ENCODE measurements at places on chromosomes 5 and 9. TPM values are rescaled to one million over a fixed set of nuclear protein-coding genes. Genes with fewer than 3 reads are reported as not detected.

The CLIC3 gene
- total RNA-seq = not detected

The PCDHB5 gene
- 16.3 TPM for total RNA-seq

The GALNT12 gene
- total RNA-seq = 1.9 TPM

The FOXD1 gene
- total RNA-seq = 0.31 TPM

The PLCXD3 gene
- total RNA-seq = 9.1 TPM

Measured in parietal lobe (tissue), 2 donors.